Thyroid gland (tissue), 4 donors: ENCODE measurements at places on chromosomes 16 and 17.

GRCh38 chr16:86205521-86206245, 304.6 kb upstream of the FOXF1 start:
- DNase-seq = no peak

DNA sequence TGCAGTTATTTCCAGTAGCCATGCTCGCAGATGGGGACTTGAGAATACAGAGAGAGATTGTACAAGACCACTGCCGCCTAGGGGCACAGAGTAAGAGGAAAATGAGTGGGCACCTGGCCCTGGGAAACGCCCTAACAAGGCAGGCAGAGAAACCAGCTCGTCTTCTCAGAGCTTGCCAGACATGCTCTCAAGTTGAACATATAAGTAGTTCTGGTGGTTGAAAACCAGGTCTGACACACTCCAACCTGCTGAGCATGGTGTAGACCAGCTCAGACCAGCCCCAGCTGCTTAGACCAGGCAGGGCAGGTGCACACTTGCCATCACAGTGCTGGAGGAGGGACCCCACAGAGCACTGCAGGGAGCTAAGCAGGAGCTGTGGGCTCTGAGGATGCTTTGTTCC, 250.5 kb downstream of the CPPED1 start:
- peak; percentile 38 for DNase-seq

GRCh38 chr16:10086620-10087019, 95.6 kb downstream of the GRIN2A start:
- DNase-seq = no peak

DNA sequence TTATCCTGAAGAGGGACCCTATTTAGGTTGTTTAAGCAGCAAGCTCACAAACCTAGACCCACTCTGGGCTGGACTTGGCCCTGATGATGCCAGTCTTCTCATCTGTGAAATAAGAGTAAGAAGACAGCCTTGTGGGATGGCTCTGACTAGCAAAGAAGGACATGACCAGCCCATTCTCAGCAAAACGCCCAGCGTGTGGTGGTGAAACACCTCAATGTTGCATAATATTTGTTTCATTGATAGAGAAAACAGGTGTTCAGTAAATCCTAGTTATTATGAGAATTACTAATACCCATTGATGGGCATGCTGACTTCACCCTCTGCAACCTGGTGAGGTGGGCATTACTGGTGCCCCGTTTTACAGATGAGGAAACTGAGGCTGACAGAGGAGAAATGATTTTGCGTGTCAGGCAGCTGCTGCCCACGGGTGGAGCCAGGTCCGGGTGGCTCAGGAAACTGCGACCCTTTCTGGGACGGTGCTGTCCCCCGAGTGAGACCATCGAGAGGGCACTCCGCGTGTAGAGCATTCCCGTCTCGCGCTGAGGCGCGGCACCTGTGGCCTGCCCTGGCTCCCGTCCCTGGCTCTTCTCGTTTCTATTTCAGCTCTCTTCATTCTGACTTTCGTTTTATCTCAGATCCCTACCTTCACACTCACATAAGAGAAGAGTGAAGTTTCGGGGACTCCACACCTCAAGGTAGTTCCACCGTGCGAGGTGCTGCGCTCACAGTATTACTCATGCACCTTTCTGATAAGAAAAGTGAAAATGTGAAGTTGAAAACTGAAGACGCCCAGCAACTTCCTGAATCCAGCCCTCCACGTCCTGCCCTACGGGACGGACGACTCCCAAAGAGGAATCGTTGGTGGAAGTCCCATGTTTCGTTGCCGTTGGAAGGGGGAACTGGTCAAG, 48.5 kb downstream of the IRF8 start:
- no peak for DNase-seq

GRCh38 chr17:76433693-76434092, 19.3 kb downstream of the UBE2O start:
- DNase-seq = no peak

DNA sequence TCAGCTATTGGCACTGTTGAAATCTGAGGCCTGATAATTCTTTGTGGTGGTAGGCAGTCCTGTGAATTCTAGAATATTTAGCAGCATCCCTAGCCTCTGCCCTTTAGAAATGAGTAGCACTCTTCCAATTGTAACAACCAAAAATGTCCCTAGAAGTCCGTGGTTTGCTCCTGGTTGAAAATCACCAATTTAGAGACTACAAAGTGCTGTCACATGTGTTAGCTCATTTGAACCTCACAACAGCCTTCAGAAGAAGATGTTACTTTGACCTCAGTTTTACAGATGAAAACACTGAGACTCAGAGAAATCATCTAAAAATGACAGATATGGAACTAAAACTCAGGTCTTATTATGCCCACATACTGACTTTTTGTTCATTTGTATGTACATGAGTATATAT, 103.2 kb downstream of the TANC2 start:
- DNase-seq = no peak

DNA sequence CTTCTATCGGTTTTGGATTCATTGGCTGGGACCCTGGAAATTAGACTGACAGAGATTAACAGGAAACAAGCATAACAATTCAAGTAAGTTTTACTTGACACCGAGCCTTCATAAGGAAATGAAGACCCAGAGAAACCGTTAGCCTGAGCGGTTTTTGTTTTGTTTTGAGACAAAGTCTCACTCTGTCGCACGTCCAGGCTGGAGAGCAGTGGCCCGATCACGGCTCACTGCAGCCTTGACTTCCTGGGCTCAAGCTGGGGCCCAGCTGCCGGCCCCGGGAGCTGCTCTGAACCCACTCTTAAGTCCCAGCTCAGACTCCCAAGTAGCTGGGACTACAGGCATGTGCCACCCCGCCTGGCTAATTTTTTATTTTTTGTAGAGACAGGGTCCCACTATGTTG, 321.3 kb downstream of the SEC14L1 start:
- peak; percentile 33 for DNase-seq

DNA sequence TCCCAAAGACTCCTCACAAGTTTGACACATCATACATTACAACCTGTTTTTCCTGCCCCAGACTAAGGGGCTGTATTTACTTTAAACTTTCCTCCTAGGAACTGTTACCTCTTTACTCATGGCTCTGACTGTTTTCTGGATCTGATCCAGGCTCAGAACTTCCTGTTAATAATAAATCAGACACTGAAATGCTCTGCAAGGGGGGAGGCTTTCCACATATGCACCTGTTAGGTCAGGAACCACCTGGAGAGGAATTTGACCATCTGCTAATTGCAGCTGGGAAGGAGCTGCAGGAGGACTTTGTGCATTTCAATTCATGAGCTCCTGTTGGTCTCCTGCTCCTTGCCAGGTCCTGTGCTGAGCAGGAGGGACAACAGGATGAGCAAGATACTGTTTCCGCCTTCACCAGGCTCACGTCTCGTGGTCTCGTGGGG, 476.9 kb upstream of the CDH5 start:
- DNase-seq = no peak

GRCh38 chr16:5143761-5144620, 46.4 kb upstream of the EEF2KMT start:
- no peak for DNase-seq

- DNase-seq = no peak
These were observed 273.5 kb downstream of the UTP18 start for GRCh38 chr17:51533821-51534220.

DNA sequence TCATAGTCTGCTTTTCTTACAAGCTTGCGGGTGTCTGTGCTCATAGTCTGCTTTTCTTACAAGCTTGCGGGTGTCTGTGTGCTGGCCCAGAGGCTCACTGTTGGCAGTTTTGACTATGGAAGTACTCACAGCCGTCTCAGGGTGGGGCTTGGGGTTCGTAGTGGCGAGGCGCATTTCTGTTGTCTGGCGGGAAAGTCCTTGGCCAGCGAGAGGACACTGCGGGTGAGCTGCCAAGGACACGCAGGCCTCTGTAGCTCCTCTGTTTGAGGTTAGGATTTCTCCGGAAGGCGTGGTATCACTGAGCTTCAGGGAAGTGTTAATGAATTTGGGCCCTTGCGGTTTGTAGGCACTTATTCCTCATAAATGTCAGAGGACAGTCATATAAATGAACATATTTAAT, 13.5 kb downstream of the TBCD start:
- DNase-seq = no peak

DNA sequence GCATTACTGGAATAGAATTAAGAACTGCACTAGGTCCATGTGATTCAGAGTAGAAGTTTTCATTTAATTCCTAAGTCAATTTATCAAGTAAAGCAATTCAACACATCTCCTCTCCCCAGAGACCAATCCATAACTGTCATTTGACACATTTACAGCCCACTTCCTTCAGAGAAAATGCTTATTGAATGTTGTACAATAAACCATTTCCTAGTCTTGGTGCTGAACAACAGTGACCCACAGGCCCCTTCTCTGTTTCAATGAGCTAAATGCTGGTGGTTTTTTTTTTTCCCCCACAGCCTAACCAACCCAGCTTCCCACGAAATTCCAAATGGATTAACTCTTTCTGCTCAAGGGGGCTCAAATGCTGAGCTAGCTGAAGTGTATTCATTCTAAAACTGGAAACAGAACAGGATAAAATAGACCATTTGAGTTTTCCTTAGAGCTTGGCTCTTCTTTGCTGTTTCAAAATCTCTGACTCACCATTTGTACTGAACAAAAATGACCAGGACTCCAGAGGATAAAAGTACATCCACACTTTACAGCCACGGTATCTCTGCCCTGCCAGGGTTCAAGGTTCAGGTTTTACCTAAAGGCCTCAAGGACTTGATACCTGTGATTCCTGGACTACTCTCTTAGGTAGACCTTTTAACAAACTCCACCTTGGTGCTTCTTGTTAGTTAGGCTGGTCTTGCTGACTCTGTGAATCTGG, 62.3 kb downstream of the TMEM100 start:
- DNase-seq = no peak

- peak; percentile 34 for DNase-seq
These were observed 943 bp downstream of the CNTROB start for GRCh38 chr17:7932949-7933348.

GRCh38 chr17:50931144-50931908, 65.2 kb upstream of the TOB1 start:
- DNase-seq = peak; percentile 90

- DNase-seq = no peak
These were observed 150.9 kb downstream of the MRM1 start for GRCh38 chr17:36752096-36752888.

DNA sequence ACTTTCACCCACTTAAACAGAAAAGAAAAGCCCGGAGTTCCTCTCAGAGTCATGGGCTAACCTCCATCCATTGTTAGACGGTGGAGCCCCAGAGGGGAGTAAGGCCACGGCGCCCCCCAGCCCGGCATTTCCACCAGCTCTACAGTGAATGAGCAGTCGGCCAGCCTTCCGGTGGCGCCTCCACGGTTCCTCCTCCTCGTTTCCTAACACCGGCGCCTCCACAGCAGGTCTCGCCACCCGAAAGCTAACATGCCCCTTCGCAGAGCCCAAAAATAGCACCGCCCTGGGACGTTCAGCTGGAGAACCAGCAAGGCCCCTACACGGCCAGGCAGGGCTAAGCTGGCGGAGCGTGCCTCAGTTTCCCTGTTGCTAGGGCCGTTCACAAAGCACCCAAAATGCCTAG, 858 bp downstream of the MMD start:
- peak; percentile 51 for DNase-seq

- no peak for DNase-seq
These were observed 428 bp downstream of the PHF12 start for GRCh38 chr17:28950752-28951427.

DNA sequence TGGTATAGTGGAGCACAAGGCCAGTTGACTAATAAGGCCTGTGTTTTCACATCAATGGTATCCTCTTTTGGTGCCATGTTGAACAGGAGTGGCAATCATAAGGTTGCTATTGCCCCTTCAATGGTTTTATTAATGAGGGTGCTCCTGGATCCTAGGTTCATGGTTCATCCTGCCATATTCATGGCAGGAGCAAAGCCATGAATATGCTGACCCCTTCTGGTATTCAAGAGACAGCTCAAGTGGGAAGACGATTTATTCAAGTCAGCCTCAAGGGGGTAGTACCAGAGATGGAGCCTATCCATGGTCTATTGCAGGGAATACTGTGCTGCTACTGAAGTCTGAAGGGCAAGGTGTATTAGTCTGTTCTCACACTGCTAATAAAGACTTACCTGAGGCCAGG, 2.6 kb downstream of the ABCA9 start:
- DNase-seq = no peak

- DNase-seq = peak; percentile 53
These were observed 84.2 kb downstream of the WWOX start for GRCh38 chr16:78183437-78184237.

DNA sequence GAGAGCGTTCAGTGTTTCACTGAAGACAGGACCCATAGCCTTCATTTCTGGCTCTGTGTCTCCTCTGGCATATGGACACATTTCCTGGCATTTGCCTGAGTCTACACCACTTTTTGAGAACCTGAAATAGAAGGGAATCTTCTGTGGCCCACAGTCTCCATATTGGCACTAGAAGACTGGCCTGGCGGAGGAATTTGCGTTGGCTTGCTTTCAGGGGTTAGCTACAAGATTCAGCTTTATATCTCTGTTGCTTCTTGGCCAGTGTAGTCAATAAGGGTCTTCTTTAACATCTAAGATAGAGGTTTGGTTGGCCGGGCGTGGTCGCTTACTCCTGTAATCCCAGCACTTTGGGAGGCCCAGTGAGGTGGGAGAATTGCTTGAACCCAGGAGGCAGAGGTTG, 12.8 kb upstream of the CLEC18C start:
- DNase-seq = no peak

DNA sequence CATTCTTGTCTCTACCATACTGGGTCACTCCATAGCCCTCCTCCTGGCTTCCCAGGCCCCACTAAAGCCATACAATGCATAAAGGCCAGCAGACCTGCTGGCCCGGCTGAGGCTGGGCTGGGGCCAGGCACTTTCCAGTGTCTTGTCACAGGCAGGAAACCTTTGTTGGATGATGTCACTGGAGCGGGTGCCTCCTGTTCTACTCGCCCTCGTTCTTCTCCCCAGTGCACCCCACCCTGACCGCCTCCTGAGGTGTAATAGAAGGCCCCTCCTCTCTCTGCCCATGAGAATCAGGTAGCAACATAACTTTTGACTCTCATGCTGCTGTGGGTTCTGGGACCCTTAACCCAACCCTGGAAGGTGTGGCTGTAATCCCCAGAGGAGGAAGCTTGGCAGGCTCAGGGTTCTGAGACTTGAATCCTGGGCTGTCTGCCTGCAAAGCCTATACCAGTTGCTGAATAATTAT, 54.2 kb upstream of the IL34 start:
- peak; percentile 51 for DNase-seq

- no peak for DNase-seq
These were observed 7.6 kb upstream of the PKMYT1 start for GRCh38 chr16:2987833-2988232.

DNA sequence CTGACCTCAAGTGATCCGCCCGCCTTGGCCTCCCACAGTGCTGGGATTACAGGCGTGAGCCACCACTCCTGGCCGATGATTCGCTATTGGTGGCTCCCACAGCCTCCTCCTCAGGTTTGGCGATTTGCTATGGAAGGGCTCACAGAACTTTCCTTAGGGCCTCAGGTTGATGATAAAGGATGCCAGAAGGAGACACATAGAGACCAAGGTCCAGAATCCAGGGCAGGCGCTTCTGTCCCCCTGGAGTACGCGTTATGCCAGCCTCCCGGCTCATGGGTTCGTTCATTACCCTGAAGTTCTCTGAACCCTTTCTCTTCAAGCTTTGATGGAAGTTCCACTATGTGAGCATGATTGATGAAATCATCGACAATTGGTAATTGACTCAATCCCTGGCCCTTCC, 19.9 kb downstream of the LGALS3BP start:
- DNase-seq = no peak

- no peak for DNase-seq
These were observed 19.1 kb upstream of the KIFC3 start for GRCh38 chr16:57821149-57821971.
